ENCODE measurements at places on chromosomes 4 and X. TPM values are rescaled to one million over a fixed set of nuclear protein-coding genes. Genes with fewer than 3 reads are reported as not detected.
A peak's percentile ranks its signal among the peaks of the same experiment; 100 is the strongest.

DNA sequence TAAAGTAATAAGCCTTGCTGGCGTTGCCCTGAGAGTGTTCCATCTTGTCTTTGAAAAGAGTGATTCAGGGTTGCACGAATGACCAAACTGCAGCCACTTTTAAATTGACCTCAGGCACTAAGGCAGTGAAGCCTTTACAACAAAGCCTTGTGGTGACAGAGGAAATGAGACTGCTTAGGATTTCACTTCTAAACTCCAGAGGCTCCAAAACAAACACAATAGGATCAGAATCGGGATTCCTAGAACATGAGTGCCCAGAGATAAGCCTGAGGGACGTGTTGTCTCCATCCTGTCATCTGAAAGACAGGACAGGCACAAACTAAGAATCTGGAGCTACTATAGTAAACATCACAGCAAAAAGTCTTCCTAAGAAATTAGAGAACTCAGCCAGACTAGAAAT is 405.2 kb downstream of the PPARGC1A start:
- no peaks in the 10 kb centered on the region for H3K36me3 ChIP-seq
- H3K4me1 ChIP-seq = no peaks in the 10 kb centered on the region
- no peaks in the 10 kb centered on the region for H3K27me3 ChIP-seq
- H3K4me3 ChIP-seq = no peak overlapping the region
- no peak for DNase-seq
- H3K27ac ChIP-seq = no peak overlapping the region

DNA sequence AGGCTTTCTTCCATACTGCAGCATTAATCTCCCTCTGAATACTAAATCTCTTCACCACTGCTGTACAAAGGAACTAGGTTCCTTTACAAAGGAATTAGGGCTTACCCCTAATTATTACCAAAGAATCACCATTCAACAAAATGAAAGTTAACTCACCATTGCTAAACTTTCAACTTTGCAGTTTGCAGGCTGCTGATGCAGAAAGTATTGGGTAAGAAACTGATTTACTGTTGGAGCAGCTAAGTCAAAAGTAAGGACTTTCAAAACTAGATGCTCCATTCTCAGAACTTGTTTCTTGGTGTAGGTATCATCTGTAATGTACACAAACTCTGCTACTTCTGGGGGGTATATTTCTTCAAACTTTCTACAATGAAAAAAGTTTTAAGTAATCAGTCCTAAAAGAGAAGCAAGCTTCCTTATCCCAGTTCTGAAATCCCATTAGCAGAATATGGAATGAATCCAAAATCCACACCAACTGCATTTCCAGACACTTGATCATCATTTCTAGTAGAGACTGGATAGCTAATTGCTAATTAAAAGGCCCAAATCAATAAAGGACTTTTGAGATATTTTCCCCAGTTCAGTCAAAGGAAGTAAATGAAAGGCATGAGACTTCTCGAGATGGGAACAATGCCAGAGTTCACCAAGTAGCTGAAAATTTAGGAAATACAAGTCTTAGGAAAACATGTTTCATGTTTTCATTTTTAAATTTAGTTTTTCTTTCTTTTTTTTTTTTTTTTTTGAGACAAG is 4.3 kb downstream of the CCNA2 start:
- no peaks in the 10 kb centered on the region for H3K27me3 ChIP-seq
- no peak for DNase-seq
- H3K4me3 ChIP-seq = peak overlapping the region; percentile 10
- peak overlapping the region; percentile 19 for H3K27ac ChIP-seq

GRCh38 chrX:153640736-153641575 is 6.0 kb upstream of the DUSP9 start:
- no peak for DNase-seq
- H3K4me3 ChIP-seq = no peak overlapping the region
- H3K36me3 ChIP-seq = no peaks in the 10 kb centered on the region

- peaks cover 38% of the 10 kb centered on the region for H3K36me3 ChIP-seq
- H3K4me1 ChIP-seq = peaks cover 60% of the 10 kb centered on the region
- DNase-seq = peak; percentile 54
- no peaks in the 10 kb centered on the region for H3K27me3 ChIP-seq
- peak overlapping the region; percentile 96 for H3K27ac ChIP-seq
These were observed 19.1 kb downstream of the SH3BP2 start for GRCh38 chr4:2811830-2812611.

DNA sequence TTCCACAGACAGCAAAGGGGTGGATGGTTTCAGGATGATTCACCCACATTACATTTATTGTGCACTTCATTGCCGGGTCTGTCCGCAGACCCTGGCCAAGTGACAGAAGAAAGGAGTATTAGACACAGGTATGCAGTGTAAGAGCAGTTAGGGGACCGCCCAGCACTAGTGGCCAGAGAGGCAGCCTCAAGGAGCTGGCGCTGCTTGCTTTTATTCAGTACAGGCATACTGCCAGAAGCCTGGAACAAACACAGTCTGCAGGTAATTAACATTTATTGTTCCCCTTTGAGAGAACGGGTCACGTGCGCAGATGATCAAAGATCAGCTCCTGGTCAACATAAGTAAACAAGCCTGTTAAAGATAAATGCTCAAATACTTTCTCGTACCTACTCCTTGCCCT is 1639.0 kb upstream of the IGFBP7 start:
- H3K4me1 ChIP-seq = no peaks in the 10 kb centered on the region
- H3K27ac ChIP-seq = no peak overlapping the region
- H3K27me3 ChIP-seq = no peaks in the 10 kb centered on the region
- H3K4me3 ChIP-seq = no peak overlapping the region
- DNase-seq = no peak

GRCh38 chr4:62328526-62328925 is 1128.4 kb downstream of the ADGRL3 start:
- DNase-seq = no peak
- H3K4me1 ChIP-seq = no peaks in the 10 kb centered on the region
- H3K36me3 ChIP-seq = no peaks in the 10 kb centered on the region

- H3K4me3 ChIP-seq = no peak overlapping the region
- H3K27me3 ChIP-seq = peaks cover 8% of the 10 kb centered on the region
- H3K4me1 ChIP-seq = no peaks in the 10 kb centered on the region
- H3K36me3 ChIP-seq = no peaks in the 10 kb centered on the region
- H3K27ac ChIP-seq = no peak overlapping the region
These were observed 28.5 kb downstream of the SRPX start for GRCh38 chrX:38192007-38192810.

SLC4A4 gene
- total RNA-seq = 0.15 TPM

- H3K36me3 ChIP-seq = peaks cover 18% of the 10 kb centered on the region
- H3K27me3 ChIP-seq = no peaks in the 10 kb centered on the region
- H3K27ac ChIP-seq = no peak overlapping the region
These were observed 319.6 kb downstream of the PPP3CA start for GRCh38 chr4:101027721-101028120.

CXorf38 gene
- 16.9 TPM for total RNA-seq

GRCh38 chr4:99131378-99131777 is 12.7 kb downstream of the ADH4 start:
- H3K27ac ChIP-seq = no peak overlapping the region
- no peaks in the 10 kb centered on the region for H3K27me3 ChIP-seq
- no peaks in the 10 kb centered on the region for H3K36me3 ChIP-seq
- H3K4me3 ChIP-seq = no peak overlapping the region
- no peak for DNase-seq

DNA sequence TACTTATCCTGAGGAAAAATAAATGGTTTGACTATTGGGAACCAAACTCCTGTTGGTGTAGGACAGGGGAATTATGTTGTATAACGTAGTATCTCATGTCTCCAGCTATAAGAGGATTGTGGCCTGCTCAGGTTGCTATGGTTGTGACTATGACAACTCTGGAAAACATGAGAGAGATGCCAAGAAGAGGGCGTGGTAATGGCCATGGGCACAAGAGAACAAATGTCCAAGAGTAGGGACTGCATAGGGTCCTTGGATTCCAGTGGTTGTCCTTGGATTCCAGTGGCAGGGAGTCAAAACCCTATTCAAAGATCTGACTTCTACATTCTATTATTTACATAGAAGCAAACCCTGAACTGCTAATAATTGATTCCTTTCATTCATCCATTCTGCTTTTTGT is 6.8 kb upstream of the MOB1B start:
- no peak overlapping the region for H3K4me3 ChIP-seq
- DNase-seq = no peak
- no peak overlapping the region for H3K27ac ChIP-seq
- no peaks in the 10 kb centered on the region for H3K36me3 ChIP-seq
- no peaks in the 10 kb centered on the region for H3K27me3 ChIP-seq

GRCh38 chr4:100146756-100147155 is 43.5 kb downstream of the DDIT4L start:
- H3K36me3 ChIP-seq = no peaks in the 10 kb centered on the region
- H3K4me1 ChIP-seq = peaks cover 9% of the 10 kb centered on the region
- H3K4me3 ChIP-seq = no peak overlapping the region
- no peak overlapping the region for H3K27ac ChIP-seq
- no peak for DNase-seq

- no peaks in the 10 kb centered on the region for H3K4me1 ChIP-seq
- no peak for DNase-seq
- H3K4me3 ChIP-seq = no peak overlapping the region
- no peak overlapping the region for H3K27ac ChIP-seq
- no peaks in the 10 kb centered on the region for H3K36me3 ChIP-seq
These were observed 23.2 kb upstream of the ANOS1 start for GRCh38 chrX:8755116-8755515.

- no peak overlapping the region for H3K4me3 ChIP-seq
- no peak overlapping the region for H3K27ac ChIP-seq
- no peaks in the 10 kb centered on the region for H3K27me3 ChIP-seq
- no peaks in the 10 kb centered on the region for H3K4me1 ChIP-seq
- no peak for DNase-seq
- no peaks in the 10 kb centered on the region for H3K36me3 ChIP-seq
These were observed 465.4 kb upstream of the SMIM31 start for GRCh38 chr4:164288578-164288977.

- peaks cover 44% of the 10 kb centered on the region for H3K4me1 ChIP-seq
- no peak for DNase-seq
- no peak overlapping the region for H3K4me3 ChIP-seq
- no peak overlapping the region for H3K27ac ChIP-seq
- no peaks in the 10 kb centered on the region for H3K27me3 ChIP-seq
These were observed 11.5 kb downstream of the ANKRD17 start for GRCh38 chr4:73247100-73247499.

DNA sequence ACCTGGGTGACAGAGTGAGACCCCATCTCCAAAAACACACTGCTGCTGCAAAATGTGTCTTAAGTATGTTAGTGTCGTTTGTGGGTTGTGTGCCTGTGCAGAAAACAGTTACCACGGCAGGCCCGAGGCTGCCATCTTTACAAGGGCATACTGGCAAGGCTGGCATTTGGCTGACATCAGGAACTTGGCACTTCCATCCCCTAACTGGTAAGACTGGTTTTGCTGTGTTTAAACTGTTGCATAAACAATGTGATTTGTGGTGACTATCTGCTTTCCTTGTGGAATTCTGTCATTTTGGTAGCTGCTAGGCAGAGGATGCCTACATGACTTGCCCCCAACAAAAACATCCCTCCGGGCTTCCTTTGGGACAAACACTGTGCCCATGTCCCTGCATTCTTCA is 12.3 kb downstream of the LRP2BP start:
- H3K4me3 ChIP-seq = no peak overlapping the region
- H3K36me3 ChIP-seq = peaks cover 7% of the 10 kb centered on the region
- H3K4me1 ChIP-seq = peaks cover 22% of the 10 kb centered on the region
- no peak overlapping the region for H3K27ac ChIP-seq
- no peak for DNase-seq

GRCh38 chrX:18591834-18592233 is 80.1 kb downstream of the RS1 start:
- H3K27me3 ChIP-seq = peaks cover 2% of the 10 kb centered on the region
- H3K27ac ChIP-seq = no peak overlapping the region
- no peak for DNase-seq
- no peak overlapping the region for H3K4me3 ChIP-seq

GPRIN3 gene
- total RNA-seq = 37.1 TPM

GRCh38 chrX:42420426-42420825 is 357.5 kb downstream of the PPP1R2C start:
- no peak overlapping the region for H3K27ac ChIP-seq
- DNase-seq = no peak
- peaks cover 2% of the 10 kb centered on the region for H3K36me3 ChIP-seq
- H3K27me3 ChIP-seq = peaks cover 1% of the 10 kb centered on the region
- H3K4me3 ChIP-seq = no peak overlapping the region

C4orf54 gene
- total RNA-seq = not detected

- no peak for DNase-seq
- H3K27ac ChIP-seq = no peak overlapping the region
- no peaks in the 10 kb centered on the region for H3K27me3 ChIP-seq
- no peak overlapping the region for H3K4me3 ChIP-seq
These were observed 57.5 kb downstream of the OPHN1 start for GRCh38 chrX:68375803-68376202.

GRCh38 chr4:125314676-125315575 is at the start of gene FAT4:
TSS of gene FAT4 (plus strand) at chr4:125314955. CDS start at chr4:125316412, 1,457 bp downstream.
- no peaks in the 10 kb centered on the region for H3K36me3 ChIP-seq
- H3K4me3 ChIP-seq = peak within 1 kb of the TSS; percentile 84
- DNase-seq = no peak
- peaks cover 47% of the 10 kb centered on the region for H3K27me3 ChIP-seq
- H3K27ac ChIP-seq = no peak within 1 kb of the TSS

- H3K4me3 ChIP-seq = no peak overlapping the region
- no peak overlapping the region for H3K27ac ChIP-seq
- no peak for DNase-seq
- H3K36me3 ChIP-seq = peaks cover 4% of the 10 kb centered on the region
- peaks cover 4% of the 10 kb centered on the region for H3K4me1 ChIP-seq
These were observed 33.9 kb downstream of the STX18 start for GRCh38 chr4:4507923-4508322.

GRCh38 chrX:115535844-115536243 is 25.1 kb upstream of the PLS3 start:
- no peak for DNase-seq
- no peak overlapping the region for H3K27ac ChIP-seq
- H3K4me1 ChIP-seq = no peaks in the 10 kb centered on the region
- no peaks in the 10 kb centered on the region for H3K36me3 ChIP-seq

DNA sequence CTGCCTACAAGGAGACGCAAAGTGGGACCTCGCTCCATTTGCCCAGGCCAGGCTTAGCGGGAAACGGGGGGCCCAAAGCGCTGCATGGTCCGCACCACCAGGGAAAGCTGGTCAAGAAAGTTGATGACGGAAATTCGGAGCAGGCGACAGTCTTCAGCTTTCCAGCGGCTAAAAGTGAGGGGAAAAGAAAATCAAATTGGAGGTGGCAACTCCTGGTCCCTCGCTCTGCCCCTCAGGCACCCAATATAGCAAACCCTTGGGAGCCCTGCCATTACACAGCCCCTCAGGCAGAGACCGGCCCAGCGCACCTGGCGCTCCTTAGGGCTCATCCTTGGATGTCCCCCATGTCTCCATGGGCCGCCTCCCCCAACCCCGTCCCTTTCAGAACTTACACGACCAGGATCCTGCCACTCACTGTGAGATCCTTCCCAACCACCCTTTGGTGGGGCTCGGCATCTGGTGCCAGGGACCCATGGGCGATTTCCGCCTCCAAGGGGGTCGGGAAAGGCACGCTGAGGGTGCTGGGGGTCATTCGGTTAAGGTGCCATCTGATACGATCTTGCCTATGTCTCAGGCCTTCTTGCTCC is 1.1 kb downstream of the LAGE3 start:
- H3K36me3 ChIP-seq = peaks cover 4% of the 10 kb centered on the region
- H3K27ac ChIP-seq = peak overlapping the region; percentile 77
- peak overlapping the region; percentile 88 for H3K4me3 ChIP-seq

GRCh38 chr4:175705407-175705806 is 106.7 kb downstream of the GPM6A start:
- no peaks in the 10 kb centered on the region for H3K36me3 ChIP-seq
- H3K4me1 ChIP-seq = no peaks in the 10 kb centered on the region
- DNase-seq = no peak
- H3K27ac ChIP-seq = no peak overlapping the region

GRCh38 chr4:4347585-4347984 is 39.3 kb upstream of the NSG1 start:
- peaks cover 4% of the 10 kb centered on the region for H3K36me3 ChIP-seq
- no peak for DNase-seq
- H3K27me3 ChIP-seq = peaks cover 1% of the 10 kb centered on the region
- no peak overlapping the region for H3K27ac ChIP-seq

SHROOM4 gene
- not detected for total RNA-seq

Measured in activated T-helper 1 cell treated with anti-CD3 and anti-CD28 coated beads, Interleukin-12 subunit alpha, Interleukin-12 subunit beta, Interleukin-2, Interleukin-4 antibody, amounts not matched to agents 30 ng/mL and 10 ng/mL and 1 ng/mL, durations not matched to agents 14 hours and 24 hours and 36 hours (primary cell).